ENCODE measurements at places on chromosomes 11 and 22. TPM values are rescaled to one million over a fixed set of nuclear protein-coding genes. Genes with fewer than 3 reads are reported as not detected.

ANGPTL5 gene
- total RNA-seq = not detected

TRIM49 gene
- not detected for total RNA-seq

NPAS4 gene
- total RNA-seq = not detected

KLHDC7B gene
- total RNA-seq = 2.4 TPM

Measured in natural killer cell (primary cell).